GM12864 (cell line): ENCODE measurements at places on chromosomes 13 and 19.

DNA sequence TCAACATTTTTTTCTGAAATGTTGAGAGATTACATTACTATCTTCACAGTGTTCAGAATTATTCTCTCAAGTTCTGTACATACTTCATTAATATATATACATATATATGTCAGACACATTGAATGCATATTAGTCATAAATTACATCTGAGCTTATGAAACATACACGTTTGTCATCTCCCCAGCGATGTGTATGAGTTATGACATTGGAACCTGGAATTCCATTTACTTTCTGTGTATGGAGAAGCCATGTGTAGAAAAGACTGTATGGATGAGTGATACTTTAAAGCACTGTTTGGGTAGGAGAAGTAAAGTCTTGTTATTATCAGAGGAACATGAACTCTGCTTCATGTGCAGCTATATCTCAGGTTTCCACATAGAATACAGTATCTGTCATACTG lies 167.2 kb downstream of the FGF14 start:
- no peak for DNase-seq

- DNase-seq, result no peak
These were observed 41.4 kb downstream of the SLC7A9 start for GRCh38 chr19:32828139-32828538.

DNA sequence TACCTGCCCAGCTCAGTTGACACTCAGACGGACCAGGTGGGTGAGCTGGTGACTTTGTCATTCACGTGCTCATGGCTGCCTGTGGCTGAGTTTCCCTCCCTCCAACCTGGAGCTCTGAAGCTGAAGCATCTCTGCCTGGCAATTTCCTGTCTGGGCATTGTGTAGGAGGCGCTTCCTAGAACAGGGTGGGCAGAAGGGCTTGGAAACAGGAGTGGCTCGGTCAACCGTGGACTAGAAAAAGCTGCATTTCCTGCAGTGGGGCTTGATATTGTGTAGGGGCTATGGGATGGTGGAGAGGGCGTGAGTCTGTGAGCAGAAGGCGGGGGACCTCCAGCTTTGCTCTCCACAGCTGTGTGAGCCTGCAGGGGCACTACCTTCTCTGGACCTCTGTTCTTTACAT lies 278.3 kb downstream of the TEX29 start:
- no peak for DNase-seq

DNA sequence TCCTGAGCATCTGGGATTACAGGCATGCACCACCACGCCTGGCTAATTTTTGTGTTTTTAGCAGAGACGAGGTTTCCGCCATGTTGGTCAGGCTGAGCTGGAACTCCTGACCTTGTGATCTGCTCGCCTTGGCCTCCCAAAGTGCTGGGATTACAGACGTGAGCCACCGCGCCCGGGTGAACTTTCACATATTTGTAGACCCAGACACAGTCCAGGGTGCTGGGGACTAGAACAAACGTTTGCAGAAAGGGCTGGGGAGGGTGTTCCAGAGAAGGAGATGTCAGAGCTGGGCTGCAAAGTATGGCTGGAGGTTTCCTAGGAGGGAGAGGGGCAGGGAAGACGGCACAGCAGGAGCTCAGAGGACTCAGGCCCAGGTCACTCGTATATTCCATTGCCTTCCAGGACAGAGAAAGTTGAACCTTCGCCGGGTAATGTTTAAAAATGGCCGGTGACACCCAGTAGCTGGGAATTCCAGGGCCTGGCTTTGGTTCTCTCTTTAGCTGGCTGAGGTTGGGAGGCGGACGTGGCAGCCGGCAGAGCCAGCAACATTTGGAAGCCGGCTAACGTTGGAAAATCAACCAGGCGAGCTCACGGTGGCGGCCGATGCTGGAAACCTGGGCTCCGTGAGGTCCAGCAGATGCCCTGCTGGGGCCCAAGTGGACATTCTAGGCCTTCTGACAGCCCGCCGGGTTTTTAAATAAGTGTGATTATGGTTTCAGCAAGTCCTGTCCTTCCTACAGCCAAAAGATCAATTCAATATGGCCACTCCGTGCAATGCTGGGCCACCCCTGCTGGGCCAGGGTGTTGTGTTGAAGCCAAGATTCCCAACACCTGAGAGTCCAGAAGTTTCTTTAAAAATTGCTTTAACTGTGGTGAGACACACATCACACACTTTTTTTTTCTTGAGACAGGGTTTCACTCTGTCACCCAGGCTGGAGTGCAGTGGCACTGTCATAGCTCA lies 41.5 kb downstream of the NFIC start:
- DNase-seq, result no peak

GRCh38 chr13:65855242-65855805 lies 1374.8 kb downstream of the PCDH9 start:
- DNase-seq, result no peak

GRCh38 chr13:94827566-94827965 lies 115.2 kb upstream of the SOX21 start:
- no peak for DNase-seq

- no peak for DNase-seq
These were observed 31.9 kb upstream of the ATP11A start for GRCh38 chr13:112657850-112658445.

GRCh38 chr13:61954092-61954491 lies 538.4 kb upstream of the PCDH20 start:
- no peak for DNase-seq

GRCh38 chr13:45162821-45163220 lies 38.0 kb downstream of the KCTD4 start:
- DNase-seq, result no peak
